ENCODE measurements at places on chromosomes 2 and 18. TPM values are rescaled to one million over a fixed set of nuclear protein-coding genes. Genes with fewer than 3 reads are reported as not detected.

DNA sequence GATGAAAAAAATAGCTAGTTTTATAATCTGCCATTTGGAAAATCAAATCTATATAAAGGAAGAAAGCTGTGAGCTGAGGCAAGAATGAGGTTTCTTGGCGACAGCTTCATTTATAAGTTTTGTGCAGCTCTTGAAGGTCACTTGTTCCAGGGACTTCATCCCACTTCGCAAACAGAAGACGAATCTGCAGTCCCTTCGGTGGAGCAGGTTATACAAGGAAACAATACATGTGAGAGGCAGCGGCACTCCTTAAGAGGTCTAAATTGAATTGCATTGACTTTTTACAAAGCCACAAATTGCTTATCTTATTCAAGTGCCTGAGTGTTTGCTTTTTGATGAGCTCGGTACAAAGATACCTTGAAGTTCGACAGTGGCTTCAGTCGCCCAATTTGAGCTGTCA, 72.2 kb downstream of the C1QL2 start:
- no peaks in the 10 kb centered on the region for H3K36me3 ChIP-seq
- no peaks in the 10 kb centered on the region for H3K4me1 ChIP-seq
- H3K4me3 ChIP-seq = no peak overlapping the region
- no peaks in the 10 kb centered on the region for H3K27me3 ChIP-seq
- H3K27ac ChIP-seq = no peak overlapping the region

DNA sequence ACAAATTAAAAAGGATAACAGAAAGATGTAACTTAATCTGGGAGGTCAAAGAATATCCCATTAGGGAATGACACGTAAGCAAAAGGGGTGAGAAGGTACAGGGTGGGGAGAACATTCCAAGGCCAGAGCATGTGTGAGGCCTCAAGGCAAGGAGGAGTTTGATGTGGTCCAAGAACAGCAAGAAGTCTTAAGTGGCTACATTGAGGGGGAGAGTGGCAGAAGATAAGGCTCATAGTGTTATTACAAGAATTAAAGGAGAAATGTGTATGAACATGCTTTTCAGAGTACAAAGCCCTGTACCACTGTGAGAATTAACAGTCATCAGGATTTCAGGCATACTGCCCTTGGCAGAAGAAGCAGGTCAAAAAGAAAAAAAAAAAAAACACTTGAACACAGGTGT, 174.4 kb upstream of the ERBB4 start:
- H3K36me3 ChIP-seq = no peaks in the 10 kb centered on the region
- H3K4me1 ChIP-seq = no peaks in the 10 kb centered on the region
- no peak overlapping the region for H3K4me3 ChIP-seq

- H3K36me3 ChIP-seq = no peaks in the 10 kb centered on the region
- H3K4me1 ChIP-seq = no peaks in the 10 kb centered on the region
- no peaks in the 10 kb centered on the region for H3K27me3 ChIP-seq
- no peak overlapping the region for H3K4me3 ChIP-seq
- no peak for DNase-seq
- H3K27ac ChIP-seq = no peak overlapping the region
These were observed 204.5 kb upstream of the REV1 start for GRCh38 chr2:99694331-99694730.

- no peaks in the 10 kb centered on the region for H3K4me1 ChIP-seq
- H3K4me3 ChIP-seq = no peak overlapping the region
- H3K27me3 ChIP-seq = no peaks in the 10 kb centered on the region
- H3K36me3 ChIP-seq = no peaks in the 10 kb centered on the region
- no peak for DNase-seq
These were observed 1507.2 kb upstream of the PIK3C3 start for GRCh38 chr18:40447820-40448219.

DNA sequence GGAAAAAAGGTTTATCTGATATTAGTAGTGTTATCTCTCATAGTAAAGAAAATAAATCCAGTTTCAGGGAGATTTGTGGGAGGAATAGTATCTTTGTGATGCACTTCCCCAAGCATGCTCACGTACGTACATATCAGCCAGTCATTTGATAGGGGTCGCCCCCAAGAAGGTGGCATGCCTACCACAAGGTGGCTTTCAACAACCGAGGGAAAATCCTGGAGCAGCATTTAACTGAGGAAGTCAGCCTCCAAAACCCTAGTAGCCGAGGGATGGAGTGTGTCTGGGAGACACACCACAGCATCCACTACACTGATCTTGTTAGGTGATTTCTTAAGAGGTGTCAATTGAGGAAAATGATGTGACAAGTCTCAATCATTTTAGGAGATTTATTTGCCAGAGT, 623.9 kb downstream of the NYAP2 start:
- no peak overlapping the region for H3K4me3 ChIP-seq
- no peaks in the 10 kb centered on the region for H3K27me3 ChIP-seq
- H3K4me1 ChIP-seq = no peaks in the 10 kb centered on the region
- no peak for DNase-seq
- H3K27ac ChIP-seq = no peak overlapping the region

- no peaks in the 10 kb centered on the region for H3K36me3 ChIP-seq
- no peaks in the 10 kb centered on the region for H3K27me3 ChIP-seq
- H3K4me3 ChIP-seq = no peak overlapping the region
- H3K4me1 ChIP-seq = no peaks in the 10 kb centered on the region
- H3K27ac ChIP-seq = no peak overlapping the region
These were observed 439.2 kb upstream of the ACVR2A start for GRCh38 chr2:147405651-147406050.

DNA sequence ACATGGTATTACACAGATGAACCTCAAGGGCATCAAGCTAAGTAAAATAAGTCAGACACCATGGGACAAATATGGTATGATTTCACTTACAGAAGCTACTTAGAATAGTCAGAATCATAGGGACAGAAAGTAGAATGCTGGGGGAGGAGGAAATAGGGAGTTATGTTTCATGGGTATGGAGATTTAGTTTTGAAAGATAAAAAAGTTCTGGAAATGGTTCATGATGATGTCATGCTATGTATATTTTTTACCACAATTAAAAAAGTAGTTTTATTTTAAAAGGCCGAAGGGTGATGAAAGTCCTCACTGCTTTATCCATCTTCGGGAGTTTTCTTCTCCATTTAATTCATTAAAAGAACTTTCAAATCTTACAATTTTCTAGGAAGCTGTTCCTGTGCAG, 181.9 kb downstream of the CALCRL start:
- no peak overlapping the region for H3K27ac ChIP-seq
- H3K36me3 ChIP-seq = no peaks in the 10 kb centered on the region
- DNase-seq = no peak

- DNase-seq = no peak
- H3K27me3 ChIP-seq = no peaks in the 10 kb centered on the region
- no peaks in the 10 kb centered on the region for H3K4me1 ChIP-seq
- no peak overlapping the region for H3K27ac ChIP-seq
These were observed 442.2 kb downstream of the TGIF1 start for GRCh38 chr18:3892152-3892551.

DNA sequence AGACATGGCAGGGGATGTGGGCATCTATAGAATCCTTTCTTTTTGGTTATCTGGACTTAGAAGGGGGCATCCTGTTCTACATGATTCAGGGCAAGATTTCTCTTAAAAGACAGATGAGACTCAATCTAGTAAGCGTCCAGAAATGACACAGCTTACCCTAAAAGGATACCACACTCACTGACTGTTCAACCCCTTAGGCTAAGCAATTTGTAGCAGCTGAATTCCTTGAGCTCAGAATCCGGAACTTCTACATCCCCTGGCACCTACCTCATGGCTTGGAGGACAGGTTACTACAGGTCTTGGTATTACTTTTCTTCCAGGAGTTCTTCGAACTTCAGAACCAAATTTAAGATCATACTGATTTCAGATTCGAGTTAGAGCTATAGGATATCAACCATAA, 138.4 kb downstream of the LAMA3 start:
- no peak overlapping the region for H3K27ac ChIP-seq
- H3K36me3 ChIP-seq = no peaks in the 10 kb centered on the region
- no peak for DNase-seq
- H3K4me1 ChIP-seq = no peaks in the 10 kb centered on the region
- no peak overlapping the region for H3K4me3 ChIP-seq

DNA sequence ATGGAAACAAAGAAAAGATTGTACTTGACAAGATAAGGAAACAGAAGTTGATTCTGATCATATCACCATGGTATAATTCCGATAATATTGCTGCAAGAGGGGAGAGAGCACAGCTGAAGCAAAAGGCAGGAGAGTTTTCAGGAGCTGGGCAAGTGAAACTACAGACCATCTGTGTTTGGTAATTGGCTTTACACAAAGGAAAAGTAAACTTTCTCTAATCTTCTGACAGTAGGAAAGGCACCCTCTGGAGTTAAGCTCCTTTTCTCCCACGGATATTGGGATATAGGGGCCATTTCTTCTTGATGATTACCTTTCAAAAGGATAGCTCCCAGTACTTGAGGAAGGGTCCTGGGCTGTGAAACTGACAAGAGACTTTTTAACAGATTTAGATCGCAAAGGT, 29.9 kb upstream of the REG3A start:
- H3K4me3 ChIP-seq = no peak overlapping the region
- no peaks in the 10 kb centered on the region for H3K36me3 ChIP-seq
- no peaks in the 10 kb centered on the region for H3K27me3 ChIP-seq
- no peak for DNase-seq
- no peak overlapping the region for H3K27ac ChIP-seq
- no peaks in the 10 kb centered on the region for H3K4me1 ChIP-seq

DNA sequence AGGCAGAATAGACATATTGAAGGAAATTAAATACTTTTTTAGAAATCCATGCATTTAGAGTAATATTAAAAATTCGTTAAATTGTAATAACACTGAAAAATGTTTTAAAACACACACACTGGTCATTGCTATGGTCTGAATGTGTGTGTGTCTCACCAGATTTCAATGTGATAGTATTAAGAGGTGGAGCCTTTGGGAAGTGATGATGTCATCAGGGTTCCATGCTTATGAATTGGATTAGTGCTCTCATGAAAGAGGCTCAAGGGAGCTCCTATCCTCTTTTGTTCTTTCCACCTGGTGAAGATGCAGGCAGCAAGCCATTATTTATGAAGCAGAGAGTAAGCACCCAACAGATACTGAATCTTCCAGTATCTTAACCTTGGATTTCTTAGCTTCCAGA, 441.8 kb downstream of the CDH2 start:
- no peak for DNase-seq
- H3K36me3 ChIP-seq = no peaks in the 10 kb centered on the region
- H3K4me3 ChIP-seq = no peak overlapping the region
- H3K4me1 ChIP-seq = no peaks in the 10 kb centered on the region
- no peak overlapping the region for H3K27ac ChIP-seq

- H3K36me3 ChIP-seq = no peaks in the 10 kb centered on the region
- H3K27me3 ChIP-seq = peaks cover 6% of the 10 kb centered on the region
- no peaks in the 10 kb centered on the region for H3K4me1 ChIP-seq
- H3K4me3 ChIP-seq = no peak overlapping the region
These were observed 99.5 kb upstream of the FHL2 start for GRCh38 chr2:105498281-105498846.

- H3K27ac ChIP-seq = peak overlapping the region; percentile 76
- H3K36me3 ChIP-seq = no peaks in the 10 kb centered on the region
- no peaks in the 10 kb centered on the region for H3K27me3 ChIP-seq
- peaks cover 56% of the 10 kb centered on the region for H3K4me1 ChIP-seq
These were observed 34.7 kb downstream of the LPIN2 start for GRCh38 chr18:2978208-2978607.

DNA sequence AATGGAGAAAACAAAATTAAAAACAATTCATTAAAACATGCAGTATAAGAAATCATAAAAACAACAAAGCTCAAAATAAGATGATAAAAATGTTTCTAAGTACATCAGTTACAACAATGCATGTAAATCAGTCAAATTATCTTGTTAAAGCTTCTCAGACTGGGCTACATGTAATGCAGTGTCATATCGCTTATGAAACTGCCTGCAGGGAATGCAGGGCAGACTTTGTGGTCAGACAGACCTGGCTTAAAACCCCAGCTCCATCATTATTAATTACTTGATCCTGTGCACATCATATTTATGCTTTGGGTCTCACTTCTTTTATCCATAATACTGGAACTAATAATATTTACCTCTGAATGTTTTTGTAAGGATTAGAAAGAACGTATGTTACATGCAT, 74.6 kb downstream of the PID1 start:
- H3K4me1 ChIP-seq = no peaks in the 10 kb centered on the region
- no peaks in the 10 kb centered on the region for H3K27me3 ChIP-seq

DNA sequence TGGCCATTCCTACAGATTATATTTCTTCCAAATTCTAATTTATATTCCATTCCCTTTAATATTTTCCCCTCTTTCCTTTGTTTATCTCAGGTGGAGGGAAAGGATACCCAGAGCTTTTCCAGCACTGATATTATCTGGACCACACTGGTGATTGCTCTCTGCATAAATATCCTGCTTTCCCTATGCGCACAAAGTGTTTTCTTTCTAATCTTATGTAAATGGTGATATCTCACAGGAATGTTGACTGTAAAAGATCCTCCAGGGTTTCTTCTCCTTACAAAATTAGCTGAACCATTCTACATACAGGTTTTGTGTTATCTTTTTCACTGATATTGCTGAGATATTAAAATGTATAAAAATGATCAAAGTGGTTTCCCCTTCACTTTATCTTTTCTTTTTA, 59.1 kb upstream of the GALNT13 start:
- no peak overlapping the region for H3K27ac ChIP-seq
- H3K36me3 ChIP-seq = no peaks in the 10 kb centered on the region
- H3K27me3 ChIP-seq = no peaks in the 10 kb centered on the region
- no peak overlapping the region for H3K4me3 ChIP-seq

DNA sequence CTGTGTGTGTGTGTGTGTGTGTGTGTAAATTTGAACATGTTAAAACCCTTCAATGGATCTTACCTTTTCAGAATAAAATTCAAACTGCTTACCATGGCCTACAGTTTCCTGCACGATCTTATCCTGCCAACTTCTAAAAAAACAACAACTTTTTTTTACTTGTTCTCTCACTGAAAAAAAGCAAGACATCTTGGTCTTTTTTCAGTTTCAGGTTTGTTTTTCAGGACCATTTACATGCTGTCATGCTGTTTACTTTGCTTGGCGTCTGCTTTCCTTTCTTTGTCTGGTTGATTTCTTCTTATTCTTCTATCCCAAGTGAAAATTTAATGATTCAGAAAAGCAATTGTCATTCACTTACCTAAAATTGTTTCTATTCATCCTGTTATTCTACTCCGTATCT, 286.3 kb upstream of the TMEFF2 start:
- no peaks in the 10 kb centered on the region for H3K4me1 ChIP-seq
- no peaks in the 10 kb centered on the region for H3K36me3 ChIP-seq
- DNase-seq = no peak
- H3K27me3 ChIP-seq = no peaks in the 10 kb centered on the region
- no peak overlapping the region for H3K4me3 ChIP-seq

DNA sequence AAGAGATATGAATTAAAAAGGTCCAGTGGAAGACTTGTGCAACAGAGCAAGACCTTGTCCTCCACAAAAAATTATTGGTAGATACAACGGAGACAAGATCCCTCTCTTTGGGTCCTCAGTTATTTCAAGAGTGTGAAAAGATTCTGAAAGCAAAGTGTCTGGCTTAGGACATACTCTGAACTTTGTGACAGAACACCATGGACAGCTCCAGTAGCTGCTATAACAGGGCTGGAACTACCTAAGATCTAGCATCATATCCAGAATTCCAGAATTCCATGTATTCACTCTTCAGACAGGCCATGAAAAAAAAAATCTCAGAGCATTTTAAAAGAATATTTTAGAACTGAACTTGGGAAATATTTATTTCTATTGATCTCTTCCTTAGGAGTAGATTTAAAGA, 74.8 kb upstream of the ZBTB14 start:
- DNase-seq = no peak
- no peak overlapping the region for H3K27ac ChIP-seq
- no peaks in the 10 kb centered on the region for H3K36me3 ChIP-seq
- no peaks in the 10 kb centered on the region for H3K27me3 ChIP-seq
- H3K4me3 ChIP-seq = no peak overlapping the region

The ANKRD30B gene
- total RNA-seq = not detected

The SRD5A2 gene
- total RNA-seq = not detected

The KCNJ3 gene
- total RNA-seq = not detected

The VWC2L gene
- not detected for total RNA-seq

The RNF144A gene
- 66.9 TPM for total RNA-seq

The CHN1 gene
- 2.3 TPM for total RNA-seq

The STEAP3 gene
- 1.9 TPM for total RNA-seq

The ARL5A gene
- total RNA-seq = 25.8 TPM

The DYNAP gene
- total RNA-seq = not detected

The CHRNG gene
- total RNA-seq = not detected

The TXNDC2 gene
- total RNA-seq = not detected
